ENCODE measurements at places on chromosomes 6 and 20.

- no peak for DNase-seq
These were observed 12.2 kb downstream of the FILIP1 start for GRCh38 chr6:75481394-75481793.

GRCh38 chr6:49038294-49038822, 424.7 kb downstream of the MMUT start:
- no peak for DNase-seq

DNA sequence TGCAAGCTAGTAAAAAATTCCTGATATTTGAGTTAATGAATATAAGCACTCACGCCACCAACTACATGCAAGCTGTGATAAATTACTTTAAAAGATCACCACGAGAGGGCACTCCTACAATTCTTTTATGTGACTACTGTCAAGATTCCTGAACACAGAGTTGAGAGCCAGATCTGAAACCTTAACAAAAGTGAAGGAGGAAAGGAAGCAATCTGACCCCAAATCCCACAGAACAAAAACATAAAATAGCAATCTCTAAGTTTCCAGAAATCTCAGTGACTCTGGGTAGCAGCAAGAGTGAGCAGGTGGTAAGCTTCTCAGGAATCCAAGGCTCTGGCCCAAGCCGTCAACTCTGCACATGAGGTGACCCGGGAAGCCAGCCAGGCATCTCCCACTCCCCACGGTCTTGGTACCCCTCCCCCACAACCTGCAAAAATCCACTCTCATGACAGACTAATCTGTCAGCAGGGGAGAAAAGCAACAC, 55.1 kb downstream of the STAU1 start:
- peak; percentile 69 for DNase-seq

GRCh38 chr6:113997116-113997515, 26.2 kb upstream of the HDAC2 start:
- DNase-seq, result peak; percentile 64

GRCh38 chr6:108966855-108967755, 118.9 kb downstream of the ARMC2 start:
- peak; percentile 25 for DNase-seq

GRCh38 chr20:25077610-25078169, 4.3 kb downstream of the VSX1 start:
- DNase-seq, result no peak

DNA sequence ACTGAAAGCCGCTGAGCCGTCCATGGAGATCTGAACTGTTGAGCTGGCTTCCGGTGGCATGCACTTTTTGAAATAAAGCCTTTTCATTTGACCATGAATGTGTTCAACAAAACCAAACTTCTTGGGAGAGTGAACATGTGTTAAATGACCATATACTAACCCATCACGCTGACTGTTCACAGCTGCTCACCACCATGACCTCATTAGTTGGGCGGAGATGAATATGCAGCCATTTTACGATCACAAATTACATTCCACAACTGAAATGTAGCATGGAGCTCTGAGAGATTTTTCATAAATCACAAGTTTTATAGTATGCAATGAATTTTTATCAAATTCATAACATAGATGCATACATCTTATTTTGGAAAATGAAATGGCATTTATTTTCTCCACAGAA, 4.2 kb downstream of the RAMACL start:
- no peak for DNase-seq

Data from kidney glomerular epithelial cell (primary cell).